ENCODE measurements at places on chromosomes 7 and 10. TPM values are rescaled to one million over a fixed set of nuclear protein-coding genes. Genes with fewer than 3 reads are reported as not detected.

- no peak for DNase-seq
- no peaks in the 10 kb centered on the region for H3K36me3 ChIP-seq
- H3K4me1 ChIP-seq: no peaks in the 10 kb centered on the region
- H3K4me3 ChIP-seq: no peak overlapping the region
- H3K27me3 ChIP-seq: no peaks in the 10 kb centered on the region
- H3K27ac ChIP-seq: no peak overlapping the region
Measured at GRCh38 chr7:145959981-145960380, 156.6 kb upstream of the CNTNAP2 start.

Gene CALY
- not detected for total RNA-seq

DNA sequence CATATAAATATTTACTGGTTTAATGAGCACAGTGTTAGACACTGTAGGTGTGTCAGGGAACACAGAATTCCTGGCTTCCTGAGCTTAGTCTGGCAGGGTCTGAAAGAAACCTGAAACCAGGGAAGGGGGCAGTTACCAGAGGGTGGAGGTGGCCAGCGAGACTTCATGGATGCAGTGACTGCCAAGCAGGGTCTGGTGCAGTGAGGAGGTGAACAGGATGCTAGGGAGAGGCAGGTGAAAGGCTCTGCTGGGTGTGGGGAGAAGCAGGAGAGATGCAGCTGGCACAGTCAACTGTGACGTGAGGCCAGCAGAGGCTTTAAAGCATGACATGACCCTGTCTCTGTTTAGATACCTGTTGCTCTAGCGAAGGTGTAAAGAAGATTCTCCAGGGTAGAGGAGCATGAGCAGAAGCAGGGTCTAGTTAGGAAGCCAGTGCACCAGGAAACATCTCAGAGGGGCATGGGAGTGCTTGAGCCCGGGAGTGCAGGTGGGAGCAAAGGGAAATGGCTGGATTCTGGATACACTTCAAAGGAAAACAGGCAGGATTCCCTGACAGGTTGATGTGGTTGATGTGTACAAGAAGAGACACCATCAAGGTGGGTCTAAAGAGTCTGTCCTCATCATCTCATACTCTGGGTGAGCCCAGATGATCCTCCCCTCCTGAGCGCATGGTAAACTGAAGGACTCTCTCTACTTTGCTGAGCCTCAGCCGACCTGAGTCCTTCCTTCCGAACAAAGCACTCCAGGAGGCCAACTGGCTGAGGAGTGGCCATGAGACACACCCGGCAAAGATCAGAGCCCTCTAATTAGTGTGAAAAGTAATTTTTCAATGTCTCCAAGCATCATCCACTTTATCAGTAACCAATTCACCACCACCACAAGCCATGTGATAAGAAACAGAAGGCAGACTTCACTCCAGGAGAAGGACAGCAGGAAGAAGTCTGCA, 186.8 kb downstream of the COBL start:
- no peak overlapping the region for H3K4me3 ChIP-seq
- no peaks in the 10 kb centered on the region for H3K36me3 ChIP-seq
- H3K27me3 ChIP-seq: no peaks in the 10 kb centered on the region

- H3K4me1 ChIP-seq: no peaks in the 10 kb centered on the region
- no peaks in the 10 kb centered on the region for H3K27me3 ChIP-seq
- H3K36me3 ChIP-seq: no peaks in the 10 kb centered on the region
Measured at GRCh38 chr7:99203092-99203491, 4.8 kb downstream of the KPNA7 start.

DNA sequence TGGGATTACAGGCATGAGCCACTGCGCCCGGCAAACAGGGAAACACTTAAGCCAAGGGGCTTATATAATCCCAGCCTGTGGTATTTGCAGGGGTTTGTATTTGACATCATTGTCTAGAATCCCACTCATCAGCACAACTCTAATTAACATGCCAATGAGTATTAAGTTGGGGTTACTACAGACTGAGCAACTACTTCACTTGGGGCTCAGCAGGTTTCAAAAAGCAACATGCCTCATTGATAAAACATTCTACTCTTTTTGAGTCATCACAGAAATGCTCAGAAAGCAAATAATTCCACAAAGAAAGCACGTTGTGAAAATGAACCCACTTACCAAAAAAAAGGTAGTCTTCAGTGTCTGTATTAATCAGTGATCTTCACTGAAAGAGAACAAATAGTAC, 236.9 kb upstream of the CELF2 start:
- H3K27me3 ChIP-seq: no peaks in the 10 kb centered on the region
- no peak for DNase-seq
- no peak overlapping the region for H3K27ac ChIP-seq
- no peaks in the 10 kb centered on the region for H3K36me3 ChIP-seq

- no peak overlapping the region for H3K27ac ChIP-seq
- no peaks in the 10 kb centered on the region for H3K36me3 ChIP-seq
- H3K27me3 ChIP-seq: no peaks in the 10 kb centered on the region
Measured at GRCh38 chr10:122475591-122476332, 14.4 kb downstream of the HTRA1 start.

Gene PTN
- 6.4 TPM for total RNA-seq

- no peaks in the 10 kb centered on the region for H3K36me3 ChIP-seq
- H3K27me3 ChIP-seq: peaks cover 43% of the 10 kb centered on the region
- H3K27ac ChIP-seq: no peak within 1 kb of the TSS
- peak within 1 kb of the TSS; percentile 46 for H3K4me3 ChIP-seq
- peaks cover 2% of the 10 kb centered on the region for H3K4me1 ChIP-seq
- DNase-seq: peak; percentile 39
Measured at GRCh38 chr7:93890464-93891068, at the start of gene TFPI2. TSS of gene TFPI2 (minus strand) at chr7:93890753. CDS start at chr7:93890678, 75 bp downstream.

- H3K4me1 ChIP-seq: no peaks in the 10 kb centered on the region
- H3K27me3 ChIP-seq: no peaks in the 10 kb centered on the region
- no peak for DNase-seq
- H3K36me3 ChIP-seq: no peaks in the 10 kb centered on the region
- H3K4me3 ChIP-seq: no peak overlapping the region
Measured at GRCh38 chr10:58920655-58921003, 255.8 kb upstream of the PHYHIPL start.

GRCh38 chr10:69389827-69390490, 26.8 kb downstream of the TACR2 start:
- H3K27ac ChIP-seq: no peak overlapping the region
- no peak for DNase-seq
- peaks cover 97% of the 10 kb centered on the region for H3K36me3 ChIP-seq
- no peaks in the 10 kb centered on the region for H3K4me1 ChIP-seq

DNA sequence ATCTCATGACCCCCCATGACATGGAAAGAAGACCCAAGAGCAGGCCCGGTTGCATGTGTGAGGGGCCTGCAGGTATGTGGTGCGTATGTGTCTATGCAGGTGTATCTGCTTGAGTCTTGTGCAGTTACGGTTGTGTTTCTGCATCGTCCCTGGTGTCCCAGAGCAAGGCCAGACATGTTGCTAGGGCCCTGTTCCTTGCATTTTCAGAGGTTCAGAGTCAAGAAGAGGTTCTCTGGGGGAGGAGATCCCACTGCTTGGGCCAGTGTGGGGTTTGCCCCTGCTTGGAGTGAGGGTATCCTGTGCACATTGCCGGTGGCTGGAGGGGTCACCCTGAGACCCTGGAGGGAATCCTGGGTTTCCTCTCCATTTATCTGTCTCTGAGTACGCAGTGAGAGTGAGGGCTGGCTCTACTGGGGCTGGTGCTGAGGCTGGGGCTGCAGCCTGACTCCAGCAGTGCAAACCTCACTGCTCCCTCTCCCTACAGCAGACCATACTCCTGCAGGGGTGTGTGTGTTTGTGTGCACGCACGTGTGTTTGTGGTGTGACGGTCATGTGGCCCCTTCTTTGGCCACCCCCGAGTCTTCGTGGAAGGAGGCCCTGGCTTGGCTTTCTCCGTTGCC, 4.1 kb downstream of the TRIM8 start:
- H3K27me3 ChIP-seq: no peaks in the 10 kb centered on the region
- H3K4me1 ChIP-seq: peaks cover 60% of the 10 kb centered on the region
- no peaks in the 10 kb centered on the region for H3K36me3 ChIP-seq
- DNase-seq: no peak

- no peak overlapping the region for H3K4me3 ChIP-seq
- H3K36me3 ChIP-seq: no peaks in the 10 kb centered on the region
- no peak overlapping the region for H3K27ac ChIP-seq
Measured at GRCh38 chr7:26538689-26539088, 247.0 kb downstream of the SNX10 start.

DNA sequence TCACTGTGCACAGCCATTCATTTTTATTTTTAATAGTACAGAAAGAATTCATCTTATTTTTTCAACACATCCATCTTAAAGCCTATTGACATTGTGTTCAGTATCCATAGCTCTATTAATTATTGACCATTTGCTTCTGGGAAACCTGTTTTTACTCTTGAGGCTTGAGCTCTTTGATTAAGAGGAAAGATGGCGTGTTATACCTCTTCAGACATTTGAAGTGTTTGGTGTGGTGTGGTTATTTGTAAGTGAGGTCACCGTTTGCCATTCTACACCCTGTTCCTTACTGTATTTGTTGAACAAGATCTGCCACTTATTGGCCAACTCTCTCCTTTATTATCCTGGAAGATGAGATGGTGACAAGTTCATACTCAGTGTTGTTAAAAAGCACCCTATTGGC, 18.4 kb downstream of the C7orf57 start:
- H3K36me3 ChIP-seq: no peaks in the 10 kb centered on the region
- no peak overlapping the region for H3K4me3 ChIP-seq
- H3K4me1 ChIP-seq: no peaks in the 10 kb centered on the region

Gene SHTN1
- total RNA-seq: 36.3 TPM

Gene ADAM12
- 2.6 TPM for total RNA-seq

DNA sequence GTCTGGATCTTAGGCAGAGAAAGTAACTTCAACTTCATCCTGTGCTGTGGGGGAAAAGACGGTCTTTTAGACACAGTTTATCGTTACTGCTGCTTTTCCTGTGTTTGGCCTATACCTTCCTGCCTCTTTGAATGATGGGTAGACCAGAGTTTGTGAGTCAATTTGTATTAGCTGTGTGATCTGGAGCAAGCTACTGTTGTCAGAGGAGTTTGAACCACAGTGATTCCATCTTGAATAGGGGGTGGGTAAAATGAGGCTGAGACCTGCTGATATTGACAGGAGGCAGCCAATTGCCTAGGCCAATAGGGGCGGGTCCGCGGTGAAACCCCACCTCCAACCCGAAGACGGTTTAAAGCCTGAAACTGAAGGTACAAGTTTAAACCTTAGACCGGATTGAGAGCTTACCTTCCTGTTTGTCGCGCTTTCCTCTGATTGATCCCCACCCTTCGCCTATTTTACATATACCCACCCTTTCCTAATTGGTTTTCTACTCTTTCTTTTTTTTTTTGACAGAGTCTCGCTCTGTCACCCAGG, 35.8 kb upstream of the EIF4H start:
- no peak for DNase-seq
- H3K27ac ChIP-seq: no peak overlapping the region
- H3K36me3 ChIP-seq: no peaks in the 10 kb centered on the region

Gene LRRD1
- total RNA-seq: not detected

Gene C7orf33
- not detected for total RNA-seq

GRCh38 chr10:131739206-131739605, 161.6 kb upstream of the PPP2R2D start:
- peaks cover 3% of the 10 kb centered on the region for H3K27me3 ChIP-seq
- no peaks in the 10 kb centered on the region for H3K4me1 ChIP-seq
- H3K4me3 ChIP-seq: no peak overlapping the region
- no peak overlapping the region for H3K27ac ChIP-seq

DNA sequence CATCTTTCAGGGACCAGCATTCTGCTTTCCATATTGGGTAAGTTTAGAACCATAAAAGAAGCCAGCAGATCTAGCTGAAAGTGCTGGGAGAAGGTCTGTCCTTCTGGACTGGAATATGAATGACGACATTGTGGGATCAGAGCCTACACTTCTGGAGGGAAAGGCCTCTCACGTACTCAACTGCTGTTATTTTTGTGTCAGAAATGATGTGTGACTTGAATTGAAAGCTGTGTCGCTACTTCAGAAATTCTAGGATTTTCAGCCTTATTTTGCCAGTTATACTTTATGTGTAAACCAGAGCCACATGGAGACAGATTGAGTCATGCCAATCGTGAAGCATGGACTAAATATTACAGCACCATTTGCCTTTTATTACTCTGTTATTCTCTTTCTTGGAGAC, 231.0 kb downstream of the KIAA1217 start:
- H3K4me3 ChIP-seq: no peak overlapping the region
- no peaks in the 10 kb centered on the region for H3K36me3 ChIP-seq
- H3K27ac ChIP-seq: no peak overlapping the region
- no peaks in the 10 kb centered on the region for H3K27me3 ChIP-seq
- no peaks in the 10 kb centered on the region for H3K4me1 ChIP-seq

- H3K27me3 ChIP-seq: no peaks in the 10 kb centered on the region
- H3K36me3 ChIP-seq: no peaks in the 10 kb centered on the region
- no peak overlapping the region for H3K4me3 ChIP-seq
- no peaks in the 10 kb centered on the region for H3K4me1 ChIP-seq
Measured at GRCh38 chr10:593016-593415, 96.5 kb downstream of the DIP2C start.

Gene C7orf57
- 1.6 TPM for total RNA-seq

Gene GUSB
- total RNA-seq: 71.5 TPM

- no peak overlapping the region for H3K4me3 ChIP-seq
- no peaks in the 10 kb centered on the region for H3K27me3 ChIP-seq
- DNase-seq: no peak
- peak overlapping the region; percentile 78 for H3K27ac ChIP-seq
- H3K36me3 ChIP-seq: no peaks in the 10 kb centered on the region
- H3K4me1 ChIP-seq: no peaks in the 10 kb centered on the region
Measured at GRCh38 chr7:47670729-47671128, 88.8 kb upstream of the TNS3 start.

- H3K36me3 ChIP-seq: no peaks in the 10 kb centered on the region
- H3K4me3 ChIP-seq: no peak overlapping the region
- H3K4me1 ChIP-seq: peaks cover 68% of the 10 kb centered on the region
- H3K27me3 ChIP-seq: peaks cover 16% of the 10 kb centered on the region
Measured at GRCh38 chr10:79400146-79401004, 45.0 kb downstream of the ZCCHC24 start.

Gene EPO
- total RNA-seq: not detected

GRCh38 chr7:155746188-155746587, 66.1 kb downstream of the SHH start:
- H3K27me3 ChIP-seq: no peaks in the 10 kb centered on the region
- H3K36me3 ChIP-seq: peaks cover 62% of the 10 kb centered on the region
- H3K4me3 ChIP-seq: no peak overlapping the region
- DNase-seq: no peak

Gene PTPRZ1
- total RNA-seq: 0.84 TPM

- H3K4me1 ChIP-seq: no peaks in the 10 kb centered on the region
- H3K36me3 ChIP-seq: no peaks in the 10 kb centered on the region
- peak; percentile 77 for DNase-seq
Measured at GRCh38 chr10:101485681-101486554, 102.1 kb downstream of the POLL start.

- H3K27me3 ChIP-seq: peaks cover 13% of the 10 kb centered on the region
- no peaks in the 10 kb centered on the region for H3K4me1 ChIP-seq
- DNase-seq: no peak
- H3K27ac ChIP-seq: no peak overlapping the region
- H3K4me3 ChIP-seq: no peak overlapping the region
Measured at GRCh38 chr7:128880791-128881457, 18.3 kb downstream of the ATP6V1F start.

All from left lung (tissue), 14 donors.